Thoracic aorta (tissue), 2 donors: ENCODE measurements at places on chromosomes 2 and 18.

- no peak for DNase-seq
These were observed 262.8 kb downstream of the DYSF start for GRCh38 chr2:71715951-71716696.

DNA sequence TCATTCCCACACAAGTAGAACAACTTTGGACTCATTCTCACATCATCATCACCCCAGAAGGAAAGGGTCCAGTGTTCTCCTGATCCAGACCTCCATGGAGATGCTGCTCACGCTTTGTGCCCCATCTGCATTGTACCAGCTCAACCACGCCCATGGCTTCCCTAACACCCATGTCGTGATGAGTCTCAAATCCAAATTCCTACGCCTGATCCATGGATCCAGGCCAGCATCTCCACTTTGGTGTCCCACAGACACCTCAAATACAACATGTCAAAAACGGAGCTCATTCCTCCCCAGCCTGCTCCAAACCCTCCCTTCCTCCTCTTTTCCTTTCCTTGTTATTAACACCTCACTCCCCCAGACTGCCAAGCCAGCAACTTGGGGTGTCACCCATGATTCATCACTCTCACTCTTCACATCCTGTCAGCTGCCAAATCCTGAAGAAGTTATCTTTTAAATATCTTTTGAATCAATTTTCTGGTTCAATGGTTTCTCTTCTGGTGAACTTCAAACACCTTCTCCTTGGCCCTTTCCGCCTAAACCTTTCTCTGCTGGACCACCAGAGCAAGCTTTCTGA, 30.2 kb upstream of the FAM124B start:
- DNase-seq, result no peak

GRCh38 chr2:74110537-74110936, 37.2 kb downstream of the BOLA3 start:
- DNase-seq, result no peak

GRCh38 chr2:158359846-158360245, 96.7 kb downstream of the CCDC148 start:
- no peak for DNase-seq

- DNase-seq, result no peak
These were observed 262.6 kb downstream of the MREG start for GRCh38 chr2:215750763-215751162.

DNA sequence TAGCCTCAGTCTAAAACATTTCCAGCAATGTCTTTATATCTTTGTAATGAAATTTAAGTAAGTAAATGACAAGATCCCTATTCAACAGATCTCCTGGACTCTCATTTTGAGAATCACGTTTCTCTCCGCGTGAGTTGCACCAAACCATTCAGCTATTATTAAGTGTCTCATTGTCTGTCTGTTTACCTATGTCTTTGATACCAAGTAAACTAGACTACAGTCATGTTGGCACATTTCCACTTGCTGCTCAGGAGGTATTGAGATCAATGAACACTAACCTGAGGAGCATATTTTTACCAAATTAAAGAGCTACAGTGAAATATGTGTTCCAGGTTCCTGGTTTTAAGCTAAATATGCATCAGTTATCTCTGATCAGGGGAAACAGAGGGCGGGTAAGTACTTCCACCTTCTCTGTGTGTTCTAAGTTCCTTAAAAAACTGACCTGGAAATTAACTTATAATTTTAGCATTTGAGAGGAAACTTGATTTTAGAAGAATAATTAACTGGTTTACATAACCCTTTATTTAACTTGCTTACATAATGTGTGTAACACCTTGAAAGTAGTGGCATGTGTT, 125.8 kb downstream of the OSBPL6 start:
- DNase-seq, result no peak

GRCh38 chr2:231917280-231918066, 8.7 kb downstream of the NPPC start:
- no peak for DNase-seq

- DNase-seq, result no peak
These were observed 118.7 kb downstream of the KLHL29 start for GRCh38 chr2:23503682-23504081.

DNA sequence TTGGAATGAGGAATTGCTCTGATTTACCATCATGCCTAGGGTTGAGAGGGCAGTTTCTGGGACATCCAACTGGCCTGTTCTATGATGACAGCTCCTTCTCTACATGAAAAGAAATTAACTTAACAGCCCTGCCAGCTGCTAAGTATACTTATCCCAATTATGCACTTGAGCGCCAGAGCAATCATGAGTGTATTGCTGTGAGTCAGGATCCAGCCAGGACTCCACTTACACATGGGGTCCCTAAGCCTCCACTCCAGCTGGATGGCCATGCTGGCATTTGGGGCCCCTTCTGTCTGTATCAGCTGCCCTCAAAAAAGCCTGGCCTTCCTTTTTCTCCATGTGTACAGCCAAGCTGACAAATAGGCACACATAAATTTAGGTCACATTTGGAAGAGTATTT, 481.9 kb downstream of the TMX3 start:
- no peak for DNase-seq
